ENCODE measurements at places on chromosomes 2 and 18.

- DNase-seq = no peak
These were observed 1.7 kb upstream of the FZD5 start for GRCh38 chr2:207771421-207771820.

- no peak for DNase-seq
These were observed 124.2 kb downstream of the LPIN1 start for GRCh38 chr2:11870584-11870983.

DNA sequence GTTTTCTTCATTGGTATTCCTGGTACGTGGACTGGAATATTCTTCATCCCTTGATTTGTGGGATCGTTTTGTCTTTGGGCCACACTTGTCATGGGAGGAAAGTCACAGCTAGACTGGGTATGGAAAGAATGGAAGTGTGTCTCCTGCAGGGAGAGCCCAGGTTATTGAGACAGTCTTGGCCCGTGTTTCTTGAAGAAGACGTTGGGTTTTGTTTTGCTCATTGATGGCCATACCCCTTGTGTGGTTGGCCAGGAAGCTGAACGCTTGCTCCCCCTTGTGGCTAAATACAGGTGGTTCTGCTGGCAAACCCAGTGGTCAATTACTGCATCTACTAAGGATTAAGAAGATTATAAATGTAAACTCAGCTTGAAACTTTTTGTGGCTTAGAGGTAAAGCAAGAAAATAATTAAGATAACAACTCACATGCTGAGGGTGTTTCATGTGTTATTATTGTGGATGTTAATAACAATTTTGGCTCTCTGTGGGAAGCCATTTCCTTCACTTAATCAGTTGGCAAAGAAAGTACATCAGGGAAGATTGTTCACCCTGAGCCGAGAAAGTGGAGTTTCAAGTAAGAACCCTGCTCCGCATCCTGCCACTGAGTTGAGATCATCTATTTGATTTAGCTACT lies 91.8 kb downstream of the NEDD4L start:
- peak; percentile 65 for DNase-seq

- no peak for DNase-seq
These were observed 44.5 kb downstream of the ANO7 start for GRCh38 chr2:241232736-241233575.

- no peak for DNase-seq
These were observed 25.7 kb upstream of the MSGN1 start for GRCh38 chr2:17790536-17790935.

DNA sequence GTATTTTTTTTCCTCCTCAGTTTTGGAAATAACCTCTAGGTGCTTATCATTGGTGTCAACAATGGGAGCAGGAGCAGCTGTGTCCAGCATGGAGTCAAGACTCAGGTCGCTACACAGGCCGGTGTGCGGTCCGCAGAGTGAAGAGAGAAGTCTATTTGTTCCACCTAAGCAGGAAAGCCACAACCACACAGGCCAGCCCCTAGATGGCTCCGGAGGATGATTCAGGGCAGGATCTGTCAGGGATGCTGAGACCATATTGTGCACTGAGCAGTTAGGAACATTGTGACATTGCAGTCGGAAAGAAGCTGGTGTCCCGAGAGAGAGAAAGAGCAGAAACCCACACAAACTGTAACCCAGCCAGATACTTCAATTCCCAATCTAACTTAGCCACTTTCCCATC lies 136.9 kb downstream of the GAREM1 start:
- DNase-seq = no peak

All from activated naive CD4-positive, alpha-beta T cell treated with anti-CD3 and anti-CD28 coated beads, Interleukin-2, amount 10 ng/mL, durations not matched to agents 7 days and 5 days (primary cell).